Left colon (tissue), 2 donors: ENCODE measurements at places on chromosomes 2 and 18.

GRCh38 chr2:8574196-8575037 is 107.4 kb upstream of the ID2 start:
- peak; percentile 70 for DNase-seq

GRCh38 chr2:52264488-52264887 is 1232.6 kb upstream of the NRXN1 start:
- no peak for DNase-seq

DNA sequence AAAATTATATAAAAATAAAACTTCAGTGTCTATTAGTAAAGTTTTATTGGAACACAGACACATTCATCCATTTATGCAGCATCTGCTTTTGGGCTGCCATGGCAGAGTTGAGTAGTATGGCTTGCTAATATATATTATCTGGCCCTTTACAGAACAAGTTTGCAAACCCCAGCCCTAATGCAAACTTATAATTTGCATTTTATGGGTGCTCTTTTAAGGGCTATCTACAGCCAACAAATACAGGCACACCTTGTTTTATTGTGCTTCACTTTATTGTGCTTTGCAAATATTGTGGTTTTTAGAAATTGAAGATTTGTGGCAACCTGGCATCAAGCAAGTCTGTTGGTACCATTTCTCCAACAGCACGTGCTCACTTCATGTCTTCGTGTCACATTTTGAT is 35.2 kb upstream of the DLX2 start:
- no peak for DNase-seq

GRCh38 chr2:202373490-202373889 is 2.6 kb upstream of the BMPR2 start:
- DNase-seq, result no peak

GRCh38 chr2:135546436-135546835 is 15.2 kb downstream of the R3HDM1 start:
- DNase-seq, result no peak

GRCh38 chr2:75200140-75201096 is 1.1 kb upstream of the TACR1 start:
- DNase-seq, result no peak

GRCh38 chr2:10876963-10877362 is 34.8 kb upstream of the KCNF1 start:
- DNase-seq, result peak; percentile 68

DNA sequence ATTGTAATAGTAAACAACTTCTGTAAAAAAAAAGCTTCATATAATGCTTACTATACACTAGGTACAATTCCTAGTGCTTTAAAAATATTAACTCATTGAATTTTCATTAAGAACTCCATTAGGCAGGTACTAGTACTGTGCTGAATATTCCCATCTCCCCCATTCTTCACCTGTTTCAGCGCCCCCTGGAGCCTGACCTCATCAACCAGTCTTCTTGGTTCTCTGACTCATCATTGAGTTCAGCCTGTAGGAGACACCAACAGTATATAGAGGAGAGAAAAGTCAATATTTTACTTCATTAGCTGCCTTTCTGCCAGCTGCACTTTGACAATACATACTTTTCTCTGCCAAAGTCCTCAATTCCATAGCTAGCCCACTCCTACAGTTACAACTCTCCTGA is 1009.9 kb upstream of the KLHL29 start:
- DNase-seq, result no peak

- no peak for DNase-seq
Measured at GRCh38 chr18:57052759-57053158, 94.1 kb upstream of the BOD1L2 start.

GRCh38 chr2:174977364-174977763 is 27.8 kb downstream of the CHN1 start:
- DNase-seq, result no peak

DNA sequence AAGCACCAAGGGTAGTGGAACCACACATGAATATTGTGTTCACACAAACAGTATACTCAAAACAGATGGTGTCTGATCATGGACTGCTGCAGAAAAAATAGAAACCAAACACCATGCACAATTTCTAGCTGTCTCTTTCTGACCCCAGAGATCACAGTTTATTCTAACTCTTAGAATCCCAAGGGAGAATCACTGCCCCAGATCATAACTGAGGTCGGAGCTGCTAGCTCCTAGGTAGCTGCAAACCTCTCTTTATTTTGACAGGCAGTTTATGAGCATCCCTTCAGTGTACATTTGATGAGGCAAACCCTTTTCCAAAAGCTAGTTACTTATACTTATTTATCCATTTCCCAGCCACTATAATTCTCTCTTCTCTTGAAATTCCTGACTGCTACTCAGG is 439.1 kb upstream of the HNMT start:
- DNase-seq, result no peak

DNA sequence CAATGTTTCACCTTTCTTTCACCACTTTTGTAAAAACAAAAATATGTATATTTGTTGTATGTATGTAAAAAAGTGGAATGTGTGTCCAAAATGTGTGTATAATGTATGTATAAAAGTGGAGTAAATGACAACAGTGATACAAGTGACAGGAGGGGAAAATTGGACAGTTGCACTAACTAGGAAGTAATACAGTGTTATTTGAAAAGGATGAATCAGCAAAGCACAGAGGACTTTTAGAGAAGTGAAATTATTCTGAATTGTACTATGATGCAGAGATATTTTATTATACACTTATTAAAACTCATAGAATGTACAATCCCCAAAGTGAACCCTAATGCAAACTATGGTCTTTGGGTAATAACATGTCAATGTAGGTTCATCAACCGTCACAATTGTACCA is 331.3 kb upstream of the CNTNAP5 start:
- DNase-seq, result no peak

GRCh38 chr2:109429567-109430328 is 184.0 kb downstream of the SEPTIN10 start:
- DNase-seq, result no peak

DNA sequence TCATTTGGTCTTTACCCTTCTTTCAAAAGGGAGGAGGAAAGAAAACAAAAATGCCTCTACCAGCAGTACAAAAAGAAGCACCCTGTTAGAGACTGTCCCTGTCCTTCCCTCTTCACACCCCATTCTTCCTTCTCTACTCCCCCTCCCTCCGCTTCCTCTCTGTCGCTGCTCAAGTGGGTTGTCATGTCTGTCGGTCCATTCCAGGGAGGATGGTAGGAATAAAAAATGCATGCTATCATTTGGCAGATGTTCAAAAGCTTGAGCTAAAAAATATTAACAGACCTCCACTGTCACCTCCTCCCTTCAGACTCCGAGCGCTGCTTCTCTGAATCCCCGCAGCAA is 482.0 kb downstream of the BCL11A start:
- DNase-seq, result no peak

DNA sequence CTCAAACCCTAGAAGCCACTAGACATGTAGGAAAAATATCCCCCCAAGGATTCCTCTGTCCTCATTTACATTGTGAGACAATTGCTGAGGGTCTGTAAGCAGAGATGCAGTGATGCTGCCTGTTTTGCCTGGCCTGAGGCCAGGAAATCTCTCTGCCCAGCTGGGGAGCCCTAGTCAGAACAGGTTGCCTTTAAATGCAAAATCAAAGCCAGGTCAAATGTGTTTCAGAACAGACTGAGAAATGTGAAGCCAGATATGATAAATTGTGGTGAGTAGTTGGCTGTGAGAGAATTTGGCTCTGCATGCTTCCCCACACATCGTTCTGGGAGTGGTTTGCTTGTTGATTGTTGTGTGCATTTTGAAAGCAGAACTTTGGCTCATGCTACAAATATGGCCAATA is 38.4 kb upstream of the NXPH2 start:
- DNase-seq, result no peak

GRCh38 chr2:212667751-212668316 is 129.2 kb upstream of the ERBB4 start:
- DNase-seq, result no peak

GRCh38 chr2:170744248-170745002 is 25.8 kb upstream of the ERICH2 start:
- no peak for DNase-seq

GRCh38 chr2:241115361-241115760 is 13.3 kb upstream of the MTERF4 start:
- no peak for DNase-seq

DNA sequence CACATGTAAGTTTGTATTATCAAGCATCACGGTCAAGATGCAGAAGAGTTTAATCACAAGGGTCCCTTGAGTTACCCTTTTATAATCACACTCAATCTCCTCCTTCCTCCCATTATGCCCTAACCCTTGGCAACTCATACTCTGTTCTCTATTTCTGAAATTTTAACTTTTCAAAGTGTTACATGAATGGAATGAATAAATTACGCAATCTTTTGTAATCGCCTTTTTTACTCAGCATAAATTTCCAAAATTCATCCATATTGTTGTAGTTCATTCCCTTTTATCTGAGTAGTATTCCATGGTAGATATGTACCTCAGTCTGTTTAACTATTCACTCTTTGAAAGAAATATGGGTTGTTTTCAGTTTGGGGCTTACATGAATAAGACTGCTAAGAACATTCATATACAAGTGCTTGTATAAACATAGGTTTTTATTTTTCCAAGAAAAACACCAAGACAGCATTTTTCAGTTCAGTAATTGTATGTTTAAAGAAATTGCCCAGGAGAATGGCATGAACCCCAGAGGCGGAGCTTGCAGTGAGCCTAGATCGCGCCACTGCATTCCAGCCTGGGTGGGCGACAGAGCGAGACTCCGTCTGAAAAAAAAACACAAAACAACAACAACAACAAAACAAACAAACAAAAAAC is 430.9 kb upstream of the KCNH7 start:
- DNase-seq, result no peak

DNA sequence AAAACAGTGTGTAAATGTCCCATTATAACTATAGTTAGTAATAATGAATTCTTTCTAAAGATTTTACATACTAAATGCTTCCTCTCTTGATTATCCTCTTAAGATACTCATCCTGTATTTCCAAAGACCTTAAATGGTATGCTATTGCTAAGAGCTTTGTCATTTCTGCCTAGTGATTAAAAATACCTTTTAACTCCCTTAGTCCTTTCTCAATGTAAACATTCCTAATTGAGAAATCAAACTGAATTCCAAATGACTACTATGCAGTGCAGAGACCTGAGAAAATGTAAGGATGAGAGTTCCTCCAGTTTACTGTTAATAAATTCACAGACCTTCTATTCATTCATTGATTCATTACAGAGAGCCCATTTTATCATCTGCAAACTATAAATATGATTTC is 86.9 kb downstream of the SOS1 start:
- no peak for DNase-seq

DNA sequence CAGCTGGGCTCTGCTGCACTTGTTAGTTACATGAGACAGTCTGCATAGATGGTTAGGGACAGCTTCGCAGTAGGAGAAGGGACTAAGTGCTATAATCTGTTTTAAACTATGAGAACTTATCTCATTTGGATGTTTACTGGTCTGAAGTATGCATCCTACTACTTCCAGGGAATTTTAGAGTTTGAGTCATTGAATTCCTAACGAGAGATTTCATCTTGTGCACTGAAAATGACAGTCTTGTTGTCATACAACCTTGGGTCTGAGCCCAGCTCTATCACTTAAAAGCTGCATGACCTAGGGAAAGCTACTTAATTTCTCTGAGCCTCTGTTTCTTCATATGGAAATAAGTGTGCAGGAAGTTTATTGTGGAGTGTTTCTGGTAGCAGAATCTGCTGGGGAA is 78.4 kb downstream of the TRIM43 start:
- no peak for DNase-seq

DNA sequence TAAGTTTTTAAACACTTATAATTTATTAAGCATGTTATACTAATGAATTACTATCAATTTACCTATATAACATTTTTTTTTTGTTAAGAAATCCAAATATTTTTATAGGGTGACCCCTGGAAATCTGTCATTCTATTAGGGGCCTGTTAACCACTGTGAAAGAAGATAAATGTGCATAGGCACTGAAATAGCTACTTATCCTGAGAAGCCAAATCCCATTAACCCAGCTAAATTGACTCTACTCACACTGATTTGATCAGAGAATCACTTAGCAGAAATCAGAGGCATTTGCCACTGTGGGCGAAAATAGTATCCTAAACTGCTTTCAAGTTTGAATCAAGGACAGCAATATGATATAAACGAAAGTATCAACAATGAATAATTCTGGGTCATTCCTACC is 90.0 kb upstream of the GULP1 start:
- no peak for DNase-seq

- no peak for DNase-seq
Measured at GRCh38 chr2:193539188-193539587, 1344.5 kb upstream of the TMEFF2 start.

DNA sequence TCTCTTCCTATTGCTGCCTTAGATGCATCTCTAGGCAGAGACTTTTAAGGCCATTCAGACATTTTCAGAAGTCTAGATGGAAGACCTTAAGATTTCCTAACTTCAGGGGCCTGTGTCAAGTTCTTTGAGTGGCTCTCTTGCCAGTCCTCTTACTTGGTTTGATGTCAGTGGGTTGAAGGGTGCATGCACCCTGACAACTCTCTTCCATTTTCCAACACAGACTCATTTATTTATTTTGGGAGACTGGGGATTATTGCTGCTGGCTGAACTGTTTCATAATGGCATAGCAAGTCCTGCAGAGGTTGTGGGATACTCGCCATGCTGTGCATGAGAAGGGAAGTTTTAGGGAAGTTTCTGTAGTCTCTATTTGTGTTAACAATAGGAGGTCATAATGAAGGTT is 39.0 kb upstream of the ACADL start:
- DNase-seq, result no peak

GRCh38 chr2:68403199-68403644 is 38.1 kb downstream of the PLEK start:
- no peak for DNase-seq

- DNase-seq, result no peak
Measured at GRCh38 chr2:55133467-55134315, 83.4 kb upstream of the RTN4 start.

DNA sequence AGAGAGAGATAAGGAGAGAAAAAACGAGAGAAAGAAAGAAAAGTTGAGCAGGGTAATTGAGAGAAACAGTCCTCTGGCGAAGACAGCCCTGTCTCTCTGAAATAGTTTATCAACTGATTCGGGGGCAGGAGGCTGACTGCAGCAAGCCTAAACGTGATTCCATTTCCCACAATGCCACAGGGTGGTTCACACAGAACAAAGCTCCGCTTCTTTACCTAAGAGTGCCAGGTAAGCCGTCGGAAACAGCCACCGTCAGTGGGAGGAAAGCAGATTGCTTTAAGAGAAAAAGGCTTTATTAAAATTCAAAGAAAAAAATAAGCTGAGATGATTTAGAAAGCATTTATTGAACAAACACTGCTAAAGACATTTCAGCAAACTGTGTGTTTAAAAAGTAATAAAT is 271.4 kb upstream of the POU3F3 start:
- no peak for DNase-seq

DNA sequence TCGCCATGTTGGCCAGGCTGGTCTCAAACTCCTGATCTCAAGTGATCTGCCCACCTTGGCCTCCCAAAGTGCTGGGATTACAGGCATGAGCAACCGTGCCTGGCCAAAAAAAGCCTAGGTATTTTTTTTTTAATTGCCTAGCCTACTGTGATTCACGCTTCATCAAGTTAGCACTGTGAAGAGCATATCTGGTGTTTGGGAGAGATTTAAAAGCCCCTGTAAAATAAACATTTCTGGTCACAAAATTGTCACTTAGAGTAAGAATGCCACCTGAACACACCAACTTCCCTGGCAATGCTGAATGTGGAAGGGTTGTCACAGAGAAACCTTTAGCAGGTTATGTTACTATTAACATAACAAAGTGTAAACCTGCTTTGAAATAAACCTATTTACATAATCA is 39.7 kb upstream of the CHAC2 start:
- no peak for DNase-seq
